ENCODE measurements at places on chromosomes 4 and X.

GRCh38 chrX:27555514-27555913 is 34.6 kb upstream of the DCAF8L2 start:
- DNase-seq = no peak

GRCh38 chr4:84887824-84888223 is 78.7 kb downstream of the WDFY3 start:
- no peak for DNase-seq

- no peak for DNase-seq
Observed at GRCh38 chr4:102736636-102737549, 23.9 kb downstream of the MANBA start.

GRCh38 chr4:56681853-56682525 is 893 bp upstream of the HOPX start:
- no peak for DNase-seq

DNA sequence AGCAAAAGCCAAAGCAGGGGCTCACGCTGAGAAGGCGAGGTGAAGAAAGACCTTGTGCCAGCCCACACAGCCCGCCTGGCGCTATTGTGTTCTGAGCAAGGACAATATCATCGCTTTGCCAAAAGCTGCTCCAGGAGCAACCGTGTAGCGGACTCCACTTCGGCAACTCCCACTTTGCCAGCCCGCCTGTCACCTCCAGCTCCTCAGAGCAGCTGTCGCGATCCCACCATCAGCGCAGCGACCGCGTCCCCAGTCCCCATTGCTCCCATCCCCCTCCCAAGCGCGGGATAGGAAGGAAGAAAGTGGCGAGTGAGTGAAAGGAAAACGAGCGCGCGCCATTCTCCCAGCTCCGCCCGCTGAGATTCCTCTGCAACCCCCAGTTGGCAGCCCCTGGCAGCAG is 759 bp downstream of the ZC4H2 start:
- DNase-seq = no peak

- no peak for DNase-seq
Observed at GRCh38 chr4:153535772-153536513, 69.8 kb downstream of the TMEM131L start.

DNA sequence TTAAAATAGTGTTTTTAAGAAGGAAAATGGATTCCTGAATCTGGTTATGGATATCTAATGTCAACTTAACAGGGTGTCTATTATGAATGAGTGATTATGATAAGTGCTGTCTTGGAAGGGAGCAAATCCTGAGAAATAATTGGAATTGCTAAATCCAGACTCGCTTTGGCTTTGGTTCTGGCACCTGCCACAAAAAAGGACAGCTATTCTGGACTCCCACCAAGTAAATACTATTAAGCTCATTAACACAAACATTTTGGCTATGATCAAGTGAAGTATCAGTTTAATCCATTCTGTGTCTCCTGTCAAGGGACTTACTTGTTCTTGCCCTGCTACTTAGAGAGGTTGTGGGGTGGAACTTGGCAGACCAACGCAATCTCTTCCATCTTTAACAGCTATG is 403.7 kb downstream of the CENPC start:
- DNase-seq = no peak

GRCh38 chr4:174217273-174218126 is 66.0 kb downstream of the FBXO8 start:
- DNase-seq = no peak

DNA sequence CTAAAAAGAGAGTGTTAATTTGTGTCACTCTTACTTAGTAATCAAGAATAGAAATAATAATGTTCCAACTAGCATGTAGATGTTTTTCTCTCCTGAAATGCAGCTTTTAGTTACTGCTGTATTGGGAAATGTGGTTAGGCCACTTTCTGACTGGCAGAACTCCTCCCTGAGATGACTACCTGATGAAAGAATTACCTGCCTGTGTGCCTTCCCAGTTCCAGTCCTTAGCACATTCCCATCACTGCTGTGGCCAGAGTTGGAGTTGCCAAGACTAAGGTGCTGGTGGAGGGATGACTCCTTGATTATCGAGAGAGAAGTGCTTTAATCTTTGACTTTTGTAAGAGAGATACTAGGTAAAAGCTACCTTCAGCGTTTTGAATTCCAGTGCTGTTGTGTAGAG is 9.5 kb downstream of the GAB1 start:
- DNase-seq = no peak

Measured in HCEC 1CT (cell line).